Inflammatory macrophage (primary cell): ENCODE measurements at places on chromosomes 12 and 14.

DNA sequence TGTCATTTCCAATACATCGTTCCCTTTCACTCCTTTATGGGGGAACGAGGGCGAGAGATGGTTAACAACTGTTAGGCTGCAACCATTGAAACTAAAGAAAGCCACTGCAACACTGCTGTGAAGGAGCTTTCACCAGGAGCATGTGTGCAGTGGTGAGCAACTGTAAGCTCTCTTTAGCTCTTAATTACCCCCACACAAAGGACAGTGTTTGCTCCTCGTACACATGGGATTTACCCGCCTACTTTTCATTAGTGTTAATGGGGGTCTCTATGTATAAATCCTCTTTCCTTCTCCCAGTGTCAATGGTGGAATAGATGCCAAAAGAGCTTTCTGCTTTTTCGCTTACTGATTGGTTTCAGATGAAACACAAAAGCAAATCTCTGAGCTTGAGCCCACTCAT lies 343.1 kb downstream of the FLRT2 start:
- DNase-seq: no peak

DNA sequence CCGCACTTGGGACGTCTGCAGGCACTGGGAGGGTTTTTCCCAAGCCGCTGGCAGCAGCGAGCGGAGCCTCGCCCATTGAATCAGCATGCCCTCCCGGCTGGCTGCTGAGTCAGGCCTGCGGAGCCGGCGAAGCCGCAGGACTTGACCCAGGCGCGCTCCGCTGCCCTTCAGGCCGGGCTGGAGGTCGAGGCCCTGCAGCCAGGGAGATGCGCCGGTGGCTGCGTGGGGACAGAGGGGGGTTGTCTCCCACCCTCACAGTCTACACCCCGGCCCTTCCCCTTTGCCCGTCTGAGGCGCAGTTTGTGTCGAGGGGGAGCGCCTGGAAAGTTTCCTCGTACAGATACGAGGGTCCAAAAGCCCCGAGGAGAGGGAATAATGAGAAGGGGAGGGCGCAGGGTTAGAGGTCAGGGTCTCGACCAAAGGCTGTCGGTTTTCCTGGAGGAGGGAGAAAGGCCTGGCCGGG lies 759 bp upstream of the KLC1 start:
- DNase-seq: peak; percentile 65

DNA sequence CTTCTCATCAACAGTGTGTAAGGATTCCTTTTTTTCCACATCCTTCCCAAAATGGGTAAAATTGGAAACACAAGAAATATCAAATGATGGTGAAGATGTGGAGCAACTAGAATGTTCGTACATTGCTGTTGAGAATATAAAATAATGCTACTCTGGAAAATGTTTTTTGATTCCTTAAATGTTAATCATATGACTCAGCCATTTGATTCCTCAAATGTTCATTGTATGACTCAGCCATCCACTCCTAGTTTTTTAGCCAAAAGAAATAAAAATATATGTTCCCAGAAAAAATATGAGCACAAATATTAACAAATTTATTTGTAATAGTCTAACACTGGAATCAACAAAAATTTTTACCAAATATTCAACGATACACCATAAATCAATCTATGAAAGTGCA lies 1108.6 kb downstream of the LRFN5 start:
- DNase-seq: no peak

GRCh38 chr12:61397668-61398067 lies 862.5 kb upstream of the USP15 start:
- no peak for DNase-seq

- no peak for DNase-seq
Observed at GRCh38 chr14:34177466-34177865, 226.6 kb upstream of the EGLN3 start.

- peak; percentile 47 for DNase-seq
Observed at GRCh38 chr14:23076785-23077408, 18.0 kb downstream of the ACIN1 start.

GRCh38 chr12:18296909-18297280 lies 35.6 kb downstream of the PIK3C2G start:
- no peak for DNase-seq

DNA sequence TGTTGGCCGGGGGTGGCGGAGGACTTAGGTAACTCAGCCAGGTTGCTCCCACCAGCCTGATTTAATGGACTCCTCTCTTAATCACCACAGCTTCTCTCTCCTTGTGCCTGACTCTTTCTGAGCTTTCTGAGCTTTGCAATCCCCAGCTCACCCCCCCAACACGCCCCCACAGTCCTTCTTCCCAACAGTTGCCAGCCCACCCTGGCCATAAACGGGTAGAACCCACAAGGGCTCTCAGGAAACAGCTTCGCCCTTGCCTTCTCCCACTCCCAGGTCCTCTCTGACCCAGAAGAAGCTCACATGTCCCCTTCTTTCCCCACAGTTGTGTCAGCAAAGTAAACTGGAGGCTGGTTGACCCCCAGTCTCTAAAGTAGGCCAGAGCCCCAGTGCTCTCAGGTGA lies 32.9 kb downstream of the ZFP36L1 start:
- DNase-seq: peak; percentile 84

DNA sequence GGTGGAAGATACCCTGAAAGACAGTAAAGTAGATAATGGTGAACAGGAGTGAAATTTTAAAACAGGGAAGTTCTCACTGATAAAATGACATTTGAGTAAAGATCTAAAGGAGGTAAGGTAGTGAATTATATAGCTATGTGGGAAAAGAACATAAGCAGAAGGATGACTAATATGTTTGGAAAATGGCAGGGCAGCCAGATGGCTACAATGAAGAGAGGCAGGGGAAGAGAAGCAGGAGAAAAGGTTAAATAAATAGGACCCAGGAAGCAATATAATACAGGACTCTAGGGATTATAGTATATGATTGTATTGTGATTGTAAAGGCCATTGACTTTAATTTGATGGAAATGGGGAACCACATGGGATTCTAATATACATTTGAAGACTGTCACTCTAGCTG lies 33.0 kb downstream of the SCFD1 start:
- no peak for DNase-seq

- DNase-seq: no peak
Observed at GRCh38 chr14:90547968-90548367, 151.1 kb downstream of the CALM1 start.

DNA sequence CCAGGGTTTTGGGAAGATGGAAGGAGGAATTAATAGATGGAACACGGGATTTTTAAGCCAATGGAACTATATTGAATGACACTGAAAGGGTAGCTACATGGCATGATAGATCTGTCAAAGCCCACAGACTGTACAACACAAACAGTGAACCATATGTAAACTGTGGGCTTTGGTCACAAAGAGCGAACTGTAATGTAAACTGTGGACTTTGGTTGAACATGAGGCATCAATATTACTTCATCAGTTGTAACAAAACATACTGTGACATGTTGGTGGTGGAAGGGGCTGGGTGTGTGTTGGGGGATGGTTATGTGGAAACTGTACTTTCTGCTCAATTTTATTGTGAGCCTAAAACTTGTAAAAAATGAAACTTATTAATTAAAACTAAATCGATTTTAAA lies 210.6 kb upstream of the HMGA2 start:
- no peak for DNase-seq

DNA sequence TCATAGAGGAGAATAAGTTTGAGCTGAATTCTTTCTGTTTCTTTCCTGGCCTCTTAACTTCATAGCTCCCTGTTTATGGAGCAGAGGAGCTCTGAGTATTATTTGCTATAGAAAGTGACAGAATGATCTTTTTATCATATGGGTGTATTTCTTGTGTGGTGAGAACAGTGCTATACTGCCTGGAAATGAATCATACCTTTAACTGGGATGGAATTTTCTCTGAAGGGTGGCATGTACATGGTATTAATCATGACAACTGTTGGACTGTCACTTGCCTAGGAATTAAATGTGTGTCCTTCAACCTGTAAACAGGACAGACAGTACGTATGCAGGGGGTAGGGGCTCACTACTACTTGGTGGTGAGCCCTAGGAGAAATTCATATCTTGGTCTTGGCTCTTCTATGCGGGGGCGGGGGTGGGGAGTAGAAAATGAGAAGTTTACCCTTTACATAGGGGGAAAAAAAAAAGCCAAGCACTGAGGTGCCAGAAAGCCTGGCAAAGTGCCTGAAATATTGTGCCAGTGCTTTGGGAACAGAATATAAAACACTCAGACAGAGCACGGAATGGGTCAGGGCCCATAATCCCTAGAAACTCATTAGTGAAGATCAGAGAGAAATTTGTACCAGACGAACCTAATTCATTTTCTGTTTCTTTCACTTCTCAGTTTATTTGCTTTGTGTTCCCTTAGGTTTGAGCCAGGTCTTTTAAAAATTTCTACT lies 33.8 kb downstream of the ARMH4 start:
- DNase-seq: no peak

GRCh38 chr14:48035836-48036235 lies 360.4 kb upstream of the MDGA2 start:
- no peak for DNase-seq

DNA sequence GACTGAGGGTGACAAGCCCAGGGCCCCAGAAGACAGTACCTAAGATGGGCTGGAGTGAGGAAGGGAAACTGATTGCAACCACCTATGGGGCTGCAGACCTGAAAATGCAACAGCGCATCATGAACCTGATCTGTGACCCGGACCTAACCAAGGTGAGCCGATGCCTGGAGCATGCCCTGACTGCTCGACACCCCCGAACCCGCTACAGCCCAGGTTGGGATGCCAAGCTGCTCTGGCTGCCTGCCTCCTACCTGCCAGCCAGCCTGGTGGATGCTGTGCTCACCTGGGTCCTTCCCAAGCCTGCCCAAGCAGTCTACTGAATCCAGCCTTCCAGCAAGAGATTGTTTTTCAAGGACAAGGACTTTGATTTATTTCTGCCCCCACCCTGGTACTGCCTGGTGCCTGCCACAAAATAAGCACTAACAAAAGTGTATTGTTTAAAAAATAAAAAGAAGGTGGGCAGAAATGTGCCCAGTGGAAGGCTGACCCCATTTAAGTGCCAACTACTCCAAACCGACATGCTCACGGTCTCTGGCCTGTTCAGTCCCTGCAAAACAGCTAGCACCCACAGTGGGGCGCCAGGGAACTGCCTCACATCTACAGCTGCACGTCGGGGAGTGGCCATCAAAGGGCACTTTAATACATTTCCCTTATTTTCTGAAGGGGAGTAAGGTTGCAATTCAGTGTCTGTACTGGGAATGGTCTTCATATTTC lies 4.2 kb downstream of the RDH5 start:
- peak; percentile 68 for DNase-seq

DNA sequence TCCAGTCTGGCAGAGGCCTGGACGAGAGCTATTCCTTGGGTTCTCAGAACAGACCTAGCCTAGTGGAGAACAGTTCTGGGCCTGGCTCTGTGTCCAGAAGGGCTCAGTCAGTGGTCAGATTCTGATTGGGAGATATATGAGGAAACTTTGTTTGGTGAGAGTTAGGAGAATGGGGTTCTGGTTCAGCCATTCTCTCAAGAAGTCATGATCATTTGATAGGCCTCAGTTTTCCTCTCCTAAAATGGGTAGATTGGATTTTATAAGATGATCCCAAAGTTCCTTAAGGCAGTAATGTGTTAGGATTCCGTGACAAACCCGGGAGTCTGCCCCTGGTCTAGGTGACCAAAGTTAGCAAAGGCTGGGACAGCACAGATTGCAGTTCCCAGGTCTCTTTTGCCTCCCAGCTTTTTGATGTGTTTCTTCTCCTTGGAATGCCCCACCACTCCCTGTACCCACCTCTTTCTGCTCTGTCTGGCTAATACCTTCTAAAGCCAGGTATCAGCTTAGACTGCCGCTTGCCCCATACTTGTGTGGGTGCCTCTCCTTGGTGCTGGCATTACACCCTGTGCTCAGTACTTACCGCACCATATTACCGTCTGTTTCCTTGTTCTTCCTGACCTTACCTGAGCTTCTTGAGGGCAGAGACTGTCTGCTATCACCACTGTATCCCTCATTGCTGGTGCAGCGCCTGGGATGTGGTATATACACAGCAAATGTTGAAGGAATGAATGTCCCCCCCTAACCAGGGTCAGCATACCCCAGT lies 25.5 kb downstream of the SUSD6 start:
- no peak for DNase-seq

DNA sequence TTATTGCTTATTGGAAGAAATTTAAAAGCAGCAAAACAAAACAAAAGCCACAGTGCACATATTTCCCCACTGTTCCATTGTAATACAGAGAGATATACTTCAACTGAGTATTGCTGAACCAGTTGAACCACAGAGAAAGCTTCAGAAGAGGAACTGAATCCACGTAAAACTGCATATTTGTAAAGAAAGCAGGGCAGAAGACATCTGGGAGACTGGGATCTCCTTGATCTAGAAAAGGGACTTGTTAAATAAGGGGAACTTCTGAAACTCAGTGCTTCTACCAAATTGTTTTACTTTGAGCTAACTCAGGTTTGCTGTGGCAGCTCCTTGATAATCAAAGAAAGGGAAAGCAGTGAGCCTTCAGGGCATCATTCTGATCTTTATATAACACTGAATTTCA lies 411.1 kb upstream of the MDGA2 start:
- DNase-seq: no peak

DNA sequence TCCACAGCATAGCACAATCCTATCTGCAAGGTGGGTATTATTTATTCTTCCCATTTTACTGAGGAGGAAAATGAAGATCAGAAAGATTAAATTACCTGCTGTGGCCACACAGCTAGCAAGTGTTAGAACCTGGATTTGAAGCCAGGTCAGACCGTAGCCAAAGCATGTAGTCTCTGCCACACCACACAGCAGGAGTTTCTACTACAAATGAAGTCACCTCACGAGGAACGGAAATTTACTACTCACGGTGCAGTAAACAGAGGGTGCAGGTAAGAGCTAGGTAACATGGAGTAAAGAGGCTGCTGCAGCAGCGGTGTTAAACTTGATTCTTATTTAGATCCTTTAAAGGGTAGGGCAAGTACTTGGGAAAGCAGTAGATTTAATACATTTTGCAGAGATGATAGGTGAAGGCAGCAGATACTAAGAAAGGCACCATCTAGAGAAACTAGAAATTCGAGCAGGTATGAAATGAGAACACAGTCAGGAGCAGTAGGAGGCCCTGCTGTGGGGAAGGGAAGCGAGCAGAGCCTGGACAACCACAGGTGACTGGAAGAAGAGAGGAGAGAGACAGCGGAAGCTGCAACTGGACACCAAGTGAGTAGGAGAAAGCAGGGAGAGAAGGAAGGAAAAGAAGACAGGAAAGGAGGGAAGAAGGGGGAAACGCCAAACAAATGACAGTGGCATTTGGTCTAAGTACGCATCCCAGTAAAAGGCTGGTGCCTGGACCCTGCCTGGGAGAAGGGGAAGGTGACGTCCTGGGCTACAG lies 21.5 kb downstream of the SPTB start:
- no peak for DNase-seq

- no peak for DNase-seq
Observed at GRCh38 chr12:77343291-77343690, 277.9 kb upstream of the E2F7 start.

- no peak for DNase-seq
Observed at GRCh38 chr12:46101485-46101869, 111.1 kb upstream of the SCAF11 start.

GRCh38 chr14:95681153-95681552 lies 5.1 kb upstream of the TCL1B start:
- DNase-seq: no peak
